ENCODE measurements at places on chromosomes 2 and 18.

GRCh38 chr2:219782737-219783348 lies 155.4 kb downstream of the SLC4A3 start:
- DNase-seq: no peak

- DNase-seq: no peak
Measured at GRCh38 chr2:79591281-79591680, 78.4 kb downstream of the CTNNA2 start.

- DNase-seq: no peak
Measured at GRCh38 chr18:34639687-34640086, 70.4 kb upstream of the DTNA start.

- DNase-seq: no peak
Measured at GRCh38 chr2:6977786-6978185, 60.6 kb downstream of the RNF144A start.

GRCh38 chr2:14826518-14826917 lies 194.0 kb downstream of the LRATD1 start:
- DNase-seq: no peak

- DNase-seq: no peak
Measured at GRCh38 chr2:42047488-42048298, at the start of gene PKDCC. PKDCC (plus strand) TSS chr2:42048021; CDS start chr2:42048200, 179 bp downstream.

DNA sequence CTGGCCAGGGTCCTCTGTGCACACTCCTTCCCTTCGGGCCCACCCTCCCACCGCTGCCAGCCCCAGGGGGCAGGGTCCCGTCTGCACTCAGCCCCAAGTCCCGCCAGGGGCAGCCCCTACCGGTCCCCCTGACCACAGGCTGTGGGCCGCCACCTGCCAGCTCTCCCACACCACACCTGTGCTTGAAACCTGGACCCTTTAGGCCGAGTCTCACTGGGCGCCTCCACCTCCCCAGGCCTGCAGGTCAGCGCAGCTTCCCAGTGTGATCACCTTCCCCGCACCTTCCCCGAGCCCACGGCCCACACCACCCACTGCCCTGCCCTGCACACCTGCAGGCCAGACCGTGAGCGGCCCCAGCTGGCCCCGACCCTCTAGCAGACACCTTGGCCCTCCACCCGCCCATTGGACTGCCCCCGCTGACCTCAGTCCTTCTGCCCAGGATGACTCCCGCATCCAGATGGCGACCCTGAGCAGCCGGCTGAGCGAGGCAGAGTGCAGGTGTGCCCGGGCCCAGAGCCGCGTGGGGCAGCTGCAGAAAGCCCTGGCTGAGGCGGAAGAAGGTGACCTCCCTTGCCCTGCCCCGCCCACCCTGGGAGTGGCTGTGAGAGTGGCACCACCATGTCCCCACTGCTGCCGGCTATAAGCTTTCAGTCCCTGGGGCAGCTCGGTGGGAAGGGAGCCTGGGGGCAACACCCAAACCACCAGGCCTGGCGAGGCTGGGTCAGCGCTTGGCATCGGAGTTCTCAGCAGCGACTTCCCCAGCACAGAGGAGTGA lies 31.3 kb upstream of the SNED1 start:
- DNase-seq: no peak

DNA sequence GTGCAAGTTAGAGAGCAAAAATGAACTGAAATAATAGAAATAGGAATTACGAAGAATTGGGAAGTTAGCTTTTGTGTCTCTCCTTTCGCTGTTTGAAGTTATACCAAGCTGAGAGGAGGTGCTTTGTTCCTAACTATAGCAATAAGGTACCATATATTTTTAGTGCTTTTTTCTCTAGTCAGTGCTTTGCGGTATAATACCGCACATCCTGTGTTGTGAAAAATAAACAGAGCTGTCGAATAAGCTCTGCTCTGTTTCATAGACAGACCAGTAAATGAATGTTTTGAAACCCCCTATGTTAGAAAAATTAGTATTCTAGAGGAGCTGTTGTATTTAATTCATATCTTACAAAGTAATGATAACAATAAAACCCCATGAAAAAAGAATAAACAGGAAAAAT lies 130.8 kb downstream of the MAP4K4 start:
- DNase-seq: no peak

DNA sequence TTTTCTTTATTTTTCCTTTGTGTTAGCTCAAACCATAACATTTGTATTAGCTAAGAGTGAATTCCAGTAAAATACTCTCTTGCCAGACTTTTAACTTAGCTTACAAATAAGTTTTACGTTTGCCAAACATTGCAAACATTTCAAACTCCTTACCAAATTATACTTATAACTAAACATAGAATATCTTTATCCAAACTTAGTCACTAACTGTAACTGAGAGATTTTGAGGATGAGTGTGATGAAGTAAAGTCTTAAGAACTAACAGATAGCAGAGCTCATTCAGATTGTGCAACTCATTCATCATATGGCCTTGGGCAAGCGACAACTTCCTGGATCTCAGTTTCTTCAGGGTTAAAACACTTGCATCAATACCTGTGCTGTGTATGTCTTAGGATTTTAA lies 533.7 kb downstream of the TDRD15 start:
- no peak for DNase-seq

- no peak for DNase-seq
Measured at GRCh38 chr2:85175369-85176299, 42.4 kb downstream of the TCF7L1 start.

- DNase-seq: no peak
Measured at GRCh38 chr2:96464651-96465050, 40.5 kb downstream of the NEURL3 start.

GRCh38 chr2:43609290-43609918 lies 13.6 kb upstream of the THADA start:
- no peak for DNase-seq

- no peak for DNase-seq
Measured at GRCh38 chr2:20624156-20624883, 26.6 kb downstream of the HS1BP3 start.

DNA sequence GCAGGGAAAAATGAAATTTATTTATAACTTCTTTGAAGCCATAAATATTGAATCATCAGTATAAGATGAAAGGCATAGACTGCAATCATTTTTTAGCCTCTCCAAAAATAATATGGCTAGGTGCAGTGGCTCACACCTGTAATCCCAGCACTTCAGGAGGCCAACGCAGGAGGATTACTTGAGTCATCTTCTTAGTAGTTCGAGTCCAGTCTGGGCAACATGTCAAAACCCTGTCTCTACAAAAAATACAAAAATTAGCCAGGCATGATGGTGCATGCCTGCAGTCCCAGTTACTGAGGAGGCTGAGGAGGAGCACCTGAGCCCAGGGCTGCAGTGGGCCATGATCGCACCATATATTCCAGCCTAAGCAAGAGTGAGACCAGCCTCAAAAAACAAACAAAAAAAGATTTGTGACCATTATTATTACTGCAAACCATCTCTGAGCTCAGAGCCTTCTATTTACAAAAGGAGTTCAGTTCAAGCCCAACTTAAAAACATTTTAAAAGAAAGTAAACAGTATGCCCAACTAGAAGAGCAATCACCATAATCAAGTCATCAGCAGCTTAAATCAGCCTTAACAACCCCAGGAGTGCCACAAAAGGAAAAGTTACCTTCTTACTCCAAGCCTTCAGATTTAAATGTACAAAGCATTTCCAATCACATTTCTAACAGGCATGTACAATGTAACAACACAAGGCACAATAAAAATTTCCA lies 37.5 kb downstream of the KCNG3 start:
- DNase-seq: no peak

DNA sequence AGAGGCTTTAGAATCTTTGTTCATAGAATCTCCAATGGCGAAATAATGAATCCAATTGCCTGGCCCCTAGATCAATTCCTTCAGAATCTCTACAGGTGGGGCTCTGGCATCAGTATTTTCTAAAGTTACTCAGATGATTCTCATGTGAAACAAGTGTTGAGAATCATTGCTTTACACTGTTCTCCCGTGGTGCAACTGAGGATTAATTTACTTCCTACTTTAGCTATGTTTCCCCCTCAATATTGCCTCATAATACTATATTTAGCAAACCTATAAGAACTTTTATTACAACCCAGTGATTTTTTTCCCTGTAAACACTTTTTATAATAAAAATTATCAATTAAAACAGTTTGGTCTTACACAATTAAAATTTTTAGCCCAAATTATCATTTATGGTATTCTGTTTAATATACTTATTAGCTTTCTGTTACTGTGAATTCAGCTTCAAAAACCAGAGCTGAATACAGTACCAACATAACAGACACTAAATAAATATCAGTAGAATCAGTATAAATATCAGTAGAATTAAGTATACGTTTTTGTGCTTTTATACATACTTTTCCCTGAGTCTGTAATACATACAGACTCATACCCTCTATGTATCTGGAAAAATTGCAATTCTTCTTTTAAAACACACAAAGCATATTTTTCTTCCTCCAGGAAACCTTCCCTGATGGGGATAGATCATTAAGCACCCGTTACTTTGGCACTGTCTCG lies 20.8 kb downstream of the SLC38A11 start:
- DNase-seq: no peak

DNA sequence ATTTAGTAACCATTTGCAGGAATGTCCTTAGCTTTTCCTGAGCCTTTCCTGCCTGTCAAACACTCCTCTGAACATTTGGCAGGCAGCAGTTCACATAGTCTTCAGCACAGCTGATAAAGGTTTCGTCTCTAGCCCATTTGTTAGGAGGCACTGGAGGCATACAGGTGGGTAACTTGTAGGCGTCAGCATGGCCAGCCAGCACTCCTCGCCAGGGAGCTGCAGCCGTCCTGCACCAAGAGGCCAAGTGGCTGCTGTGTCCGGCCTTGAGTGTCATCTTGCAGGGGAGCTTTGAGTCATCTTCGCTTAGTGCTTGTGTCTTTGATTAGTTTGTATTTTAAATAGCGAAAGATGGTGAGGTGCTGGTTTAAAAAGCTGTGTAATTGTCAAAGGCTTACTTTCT lies 120.3 kb upstream of the NFATC1 start:
- DNase-seq: no peak

GRCh38 chr2:98028101-98028561 lies 32.4 kb upstream of the TMEM131 start:
- no peak for DNase-seq

DNA sequence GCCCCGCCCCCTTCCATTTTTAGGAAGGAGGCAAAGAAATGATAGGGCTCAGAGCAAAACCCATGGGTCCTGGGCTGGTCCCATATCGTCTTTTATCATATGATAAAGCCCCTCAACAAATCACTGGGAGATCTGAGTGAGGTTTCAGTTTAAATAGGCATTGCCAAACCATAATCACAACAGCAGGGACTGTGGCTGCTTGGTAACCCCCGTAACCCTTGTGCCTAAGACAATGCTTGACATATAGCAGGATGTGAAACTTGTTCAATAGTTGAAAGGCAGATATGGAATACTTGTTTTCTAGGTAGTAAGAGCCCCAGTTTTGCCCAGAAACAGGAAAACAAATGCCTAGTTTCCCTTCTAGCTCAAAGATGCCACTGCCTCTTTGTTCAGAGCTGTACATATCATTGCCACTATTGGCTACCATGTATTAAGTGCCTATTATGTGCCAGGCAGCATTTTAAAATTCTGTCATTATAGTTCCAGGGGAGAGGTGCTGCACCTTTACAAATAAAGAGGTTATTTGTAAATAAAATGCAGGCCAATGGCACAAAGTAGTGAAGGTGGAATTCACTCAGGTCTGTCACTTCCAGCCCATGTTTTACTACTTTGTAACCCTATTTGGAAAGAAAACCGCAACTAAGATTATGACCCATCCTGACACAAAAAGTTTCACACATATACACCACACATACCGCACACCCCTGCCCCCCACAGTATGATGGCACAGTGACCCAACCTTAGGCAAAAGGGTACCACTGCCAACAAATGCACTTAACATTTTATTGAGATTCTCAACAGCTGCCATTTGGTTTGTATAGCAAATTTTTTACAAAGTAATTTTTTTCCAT lies 14.2 kb downstream of the NAGK start:
- peak; percentile 58 for DNase-seq

- DNase-seq: no peak
Measured at GRCh38 chr18:22475426-22476100, 57.8 kb upstream of the CTAGE1 start.

DNA sequence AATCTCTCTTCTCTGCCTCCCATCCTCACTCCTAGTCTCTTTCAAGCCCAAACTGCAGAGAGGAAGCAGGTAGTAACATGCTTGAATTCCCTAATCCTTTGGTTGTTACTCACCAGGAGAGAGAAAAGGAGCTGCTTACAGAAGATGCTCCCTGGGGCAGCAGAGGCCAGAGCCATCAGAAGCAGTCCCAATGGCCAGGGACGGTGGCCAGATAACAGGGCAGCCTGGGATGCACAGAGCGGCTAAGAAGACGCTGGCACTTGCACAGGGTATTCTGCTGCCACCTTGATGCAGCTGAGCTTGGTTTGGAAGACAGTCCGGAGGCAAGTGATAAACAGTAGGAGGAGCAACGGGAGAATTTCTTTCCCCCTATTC lies 250 bp downstream of the DSC1 start:
- DNase-seq: no peak

DNA sequence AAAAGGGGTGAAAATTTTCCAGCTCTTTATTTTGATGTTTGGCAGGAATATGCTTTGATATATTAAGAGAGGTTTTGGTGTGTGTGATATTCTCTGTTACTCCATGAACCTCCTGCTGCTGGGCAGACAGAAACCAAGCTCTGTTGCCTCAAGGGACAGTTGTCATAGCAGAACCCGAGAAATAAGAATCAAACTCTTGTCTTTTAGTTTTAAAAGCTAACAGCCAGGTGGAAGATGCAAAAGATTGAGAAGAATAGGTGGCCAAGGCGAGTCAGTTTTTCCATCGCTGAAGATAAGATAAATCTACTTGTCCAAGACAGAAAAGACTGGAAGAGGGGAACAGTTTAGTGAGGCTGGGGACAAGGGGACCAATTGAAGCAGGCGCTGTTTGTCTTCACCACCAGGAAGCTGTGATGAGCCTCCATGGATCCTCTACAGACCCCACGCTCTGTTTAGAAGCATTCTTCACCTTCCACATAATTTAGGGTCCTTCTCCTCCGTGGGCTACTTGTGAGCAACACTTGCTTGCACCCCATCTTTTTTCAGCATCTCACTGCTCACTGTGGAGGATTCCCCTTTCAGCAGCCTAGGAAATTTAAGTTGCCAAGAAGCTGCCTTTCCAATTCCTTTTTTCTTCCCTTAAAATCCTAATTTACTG lies 23.9 kb downstream of the PMAIP1 start:
- no peak for DNase-seq

- no peak for DNase-seq
Measured at GRCh38 chr18:39200153-39200552, 1634.6 kb upstream of the CELF4 start.

- DNase-seq: no peak
Measured at GRCh38 chr2:47313141-47313691, 89.7 kb upstream of the MSH2 start.

DNA sequence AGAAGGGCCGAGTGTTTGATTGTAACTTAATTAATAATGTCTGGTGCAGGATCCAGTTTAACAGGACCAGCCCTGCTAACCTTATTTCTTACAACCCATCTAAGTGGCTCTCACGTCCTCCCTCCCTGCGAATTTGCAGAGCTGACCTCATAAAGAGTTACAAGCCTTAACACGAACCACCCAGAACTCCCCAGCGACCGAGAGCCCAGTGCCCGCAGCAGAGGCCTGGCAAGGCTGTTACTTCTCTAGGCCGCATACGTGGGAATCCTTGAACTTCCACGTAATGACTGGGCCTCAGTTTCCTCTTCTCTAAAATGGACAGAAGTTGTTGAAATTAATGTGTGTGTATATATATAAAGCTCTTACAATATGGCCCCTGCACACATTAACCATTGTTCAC lies 55.5 kb downstream of the PXDN start:
- no peak for DNase-seq

GRCh38 chr2:15802657-15803542 lies 137.4 kb upstream of the MYCN start:
- no peak for DNase-seq
